ENCODE measurements at places on chromosomes 16 and 17.
A peak's percentile ranks its signal among the peaks of the same experiment; 100 is the strongest.

DNA sequence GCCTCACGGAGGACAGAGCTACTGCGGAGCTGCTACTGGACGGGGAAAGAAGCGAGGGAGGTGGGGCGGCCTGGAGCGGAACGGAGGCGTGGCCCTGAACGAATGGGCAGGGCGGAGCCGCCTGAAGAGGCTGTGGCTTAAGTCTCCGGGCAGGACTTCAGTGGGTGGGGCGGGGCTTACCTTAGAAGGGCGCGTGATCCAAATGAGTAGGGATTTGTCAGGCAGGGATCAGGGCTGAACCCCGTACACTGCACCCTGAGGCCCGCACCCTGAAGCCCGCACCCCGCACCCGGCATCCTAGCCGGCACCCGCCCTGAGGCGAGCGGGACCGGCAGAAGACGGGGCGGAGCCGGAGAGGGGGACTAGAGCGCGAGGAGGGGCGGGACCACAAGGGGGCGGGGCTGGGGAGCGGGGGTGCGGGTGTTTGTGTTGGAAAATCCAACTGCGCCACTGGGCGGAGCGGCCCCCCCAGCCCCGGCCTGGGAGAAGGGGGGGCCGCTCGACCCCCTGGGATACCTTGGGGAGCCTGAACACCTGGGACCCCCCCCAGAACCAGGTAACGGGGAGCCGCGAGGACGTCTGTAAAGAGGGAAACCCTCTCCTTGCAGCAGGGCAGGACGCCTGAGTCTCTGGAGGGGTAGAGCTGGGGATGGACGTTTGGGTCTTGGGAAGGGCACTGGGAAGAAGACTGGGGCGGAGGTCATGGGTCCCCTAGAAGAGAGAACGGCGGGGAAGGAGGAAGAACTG, at the start of gene KDM6B:
KDM6B (plus strand) TSS at position 423 of the 747 bp plus-strand sequence. CDS start 11,338 bp downstream, outside the sequence.
- peak; percentile 92 for DNase-seq

- no peak for DNase-seq
Observed at GRCh38 chr17:70030371-70030770, 44.7 kb upstream of the KCNJ16 start.

- DNase-seq = no peak
Observed at GRCh38 chr17:79612468-79613194, 1.8 kb upstream of the RBFOX3 start.

- DNase-seq = no peak
Observed at GRCh38 chr16:27708651-27709050, 158.7 kb downstream of the KATNIP start.

DNA sequence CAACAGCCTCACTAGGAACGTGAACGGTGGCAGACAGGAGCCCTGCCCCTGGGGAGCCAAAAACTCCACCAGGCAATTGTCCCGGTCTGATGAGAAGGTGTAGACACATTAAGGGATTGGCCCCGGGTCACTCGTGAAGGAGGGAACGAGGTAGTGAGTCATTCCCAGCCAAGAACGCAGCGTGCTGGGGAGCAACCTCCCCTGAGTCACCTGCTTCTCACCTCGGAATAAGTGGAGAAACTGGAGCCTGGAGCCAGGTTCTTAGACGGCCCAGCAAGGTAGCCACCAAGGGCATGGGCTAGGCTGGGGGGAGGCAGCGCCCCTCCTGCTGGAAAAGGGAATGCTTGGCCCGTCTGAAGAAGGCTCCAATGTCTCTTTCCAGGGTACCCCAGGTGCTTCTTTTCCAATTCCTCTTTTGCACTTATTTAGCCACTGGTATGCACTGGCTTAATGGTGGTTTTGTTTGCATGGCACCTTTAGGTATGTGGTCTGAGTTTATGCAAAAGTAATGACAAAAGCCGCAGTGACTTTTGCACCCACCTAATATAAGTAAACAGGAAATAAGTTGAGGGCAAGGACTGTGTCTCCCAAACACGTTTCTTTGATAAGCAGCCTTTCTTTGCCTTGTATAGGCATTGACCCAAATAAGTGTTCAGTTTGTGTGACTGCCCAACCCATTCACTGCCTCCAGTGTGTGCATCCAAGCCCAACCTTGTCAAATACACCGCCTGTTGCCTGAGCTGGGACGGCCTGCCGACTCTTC, 1.8 kb upstream of the HELZ start:
- no peak for DNase-seq

- DNase-seq = no peak
Observed at GRCh38 chr16:88759245-88759975, 25.6 kb downstream of the PIEZO1 start.

GRCh38 chr17:72683506-72684404, 408.7 kb downstream of the SLC39A11 start:
- DNase-seq = no peak

- no peak for DNase-seq
Observed at GRCh38 chr17:81365148-81365600, 30.1 kb upstream of the BAHCC1 start.

DNA sequence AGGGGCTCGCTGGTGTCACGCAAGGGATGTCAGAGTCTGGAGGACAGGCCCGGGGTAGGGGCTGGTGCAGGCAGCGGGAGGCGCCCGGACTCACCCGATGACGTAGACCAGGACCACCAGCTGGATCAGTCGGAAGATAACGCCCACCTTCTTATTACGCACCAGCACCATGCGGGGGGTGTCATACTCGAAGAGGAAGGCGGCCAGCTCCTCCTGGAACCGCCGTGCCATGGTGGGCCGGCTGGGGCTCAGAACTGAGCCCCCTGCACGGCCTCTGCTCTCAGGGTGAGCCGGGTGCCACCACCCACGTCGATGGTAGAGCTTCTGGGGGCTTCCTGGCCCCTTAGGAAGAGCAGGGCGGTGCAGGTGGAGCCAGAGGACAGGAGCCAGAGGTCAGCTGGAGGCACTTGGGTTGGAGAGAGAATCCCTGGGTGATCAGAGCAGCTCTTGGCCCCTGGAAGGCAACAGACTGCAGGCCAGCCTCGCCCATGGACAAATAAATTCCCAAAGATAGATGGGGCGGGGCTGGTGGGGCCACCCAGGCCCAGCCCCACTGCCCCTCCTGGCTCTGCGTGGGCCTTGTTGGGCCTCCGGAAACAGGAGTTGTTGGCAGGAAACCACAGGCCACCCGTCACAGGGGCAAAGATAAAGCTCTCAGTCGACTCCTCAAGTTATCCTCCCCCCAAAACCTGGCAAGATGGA, at the start of gene P2RX1:
P2RX1 (minus strand) TSS at position 471 of the 702 bp plus-strand sequence; CDS start at position 231, 240 bp downstream.
- DNase-seq = peak; percentile 85
